BJ (cell line): ENCODE measurements at places on chromosomes 6 and 20.

- DNase-seq = no peak
These were observed 72.8 kb upstream of the SPTLC3 start for GRCh38 chr20:12936020-12936419.

- DNase-seq = peak; percentile 40
These were observed 13.6 kb downstream of the GINS1 start for GRCh38 chr20:25421102-25421501.

DNA sequence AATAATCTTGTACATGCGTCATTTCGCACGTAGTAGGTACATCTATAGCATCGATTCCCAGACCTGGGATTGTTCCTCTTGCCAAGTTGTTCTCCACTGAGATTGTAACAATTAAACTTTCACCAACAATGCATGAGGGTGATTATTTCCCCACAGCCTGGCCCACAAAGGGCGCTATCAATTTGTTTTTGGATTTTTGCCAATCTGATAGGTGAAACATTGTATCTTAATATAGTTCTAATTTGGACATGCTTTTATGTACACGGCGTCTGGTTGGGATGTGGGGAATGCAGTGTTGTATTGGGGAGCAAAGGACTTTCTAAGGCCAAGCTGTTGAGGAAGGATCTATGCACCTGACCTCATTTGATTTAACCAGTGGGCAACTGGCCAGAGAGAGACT lies 59.5 kb downstream of the VEGFA start:
- no peak for DNase-seq

DNA sequence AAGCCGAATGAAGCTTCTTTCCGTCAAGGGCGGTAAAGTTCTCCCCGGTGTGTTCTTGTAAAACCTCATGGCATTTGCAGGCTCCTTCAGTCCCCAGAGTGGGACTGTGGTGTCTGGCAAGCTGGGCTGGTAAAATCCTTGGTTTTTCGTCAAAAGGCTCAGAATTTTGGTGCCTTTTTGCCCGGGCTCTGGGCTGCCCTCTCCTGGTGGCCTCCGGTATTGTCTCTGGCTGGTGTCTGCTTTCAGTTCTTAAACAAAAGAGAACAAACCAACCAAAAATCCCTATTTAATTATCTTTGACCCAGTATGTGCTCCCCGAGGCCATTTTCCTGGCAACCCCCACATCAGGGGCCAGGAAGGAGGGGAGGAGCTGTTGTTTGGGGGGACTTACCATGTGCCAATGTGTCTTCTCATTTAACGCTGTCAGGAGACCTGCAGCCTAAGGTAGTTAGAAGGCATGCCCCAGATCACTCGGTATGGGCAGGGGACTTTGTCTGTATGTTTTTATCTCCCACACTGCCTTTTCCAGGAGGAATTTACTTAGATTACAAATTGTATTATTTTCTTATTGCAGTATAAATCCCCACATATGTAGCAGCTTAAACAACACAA lies 11.1 kb downstream of the CDH4 start:
- no peak for DNase-seq

DNA sequence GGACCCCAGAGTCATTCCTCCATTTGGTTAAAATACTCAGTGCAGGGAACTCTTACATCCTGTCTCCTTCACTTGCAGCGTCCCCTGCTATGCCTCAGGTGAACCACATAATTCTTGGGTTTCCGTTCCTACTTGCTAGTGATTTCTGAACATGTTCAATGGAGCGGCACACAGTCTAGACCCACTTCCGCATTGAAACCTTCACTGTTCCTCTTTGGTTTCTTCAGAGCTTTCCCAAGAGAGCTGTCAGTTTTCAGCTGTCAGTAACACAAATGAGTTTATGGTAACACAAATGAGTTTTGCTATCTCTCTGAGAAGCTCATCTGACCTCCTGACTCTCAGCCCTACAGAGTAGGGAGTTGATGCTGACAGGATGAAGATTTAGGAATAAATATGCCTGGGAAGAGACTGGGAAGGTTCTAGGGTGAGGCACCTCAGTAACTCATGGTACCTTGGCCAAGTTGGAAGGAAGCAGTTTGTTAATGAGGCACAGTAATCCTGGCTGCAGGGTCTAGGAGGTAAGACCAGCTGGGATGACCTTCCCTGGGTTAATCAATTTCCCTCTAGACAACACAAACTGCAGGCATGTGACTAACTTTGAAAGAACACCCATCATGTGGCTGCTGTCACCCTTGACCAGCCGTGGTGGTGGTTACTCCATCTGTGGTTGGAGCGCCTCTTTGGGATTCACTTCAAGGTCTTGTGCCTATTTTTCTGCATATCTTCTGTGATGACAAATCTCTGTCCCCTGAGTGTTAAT lies 5.4 kb downstream of the SYS1 start:
- no peak for DNase-seq
